PC-3 (cell line): ENCODE measurements at places on chromosomes 2 and 18.

DNA sequence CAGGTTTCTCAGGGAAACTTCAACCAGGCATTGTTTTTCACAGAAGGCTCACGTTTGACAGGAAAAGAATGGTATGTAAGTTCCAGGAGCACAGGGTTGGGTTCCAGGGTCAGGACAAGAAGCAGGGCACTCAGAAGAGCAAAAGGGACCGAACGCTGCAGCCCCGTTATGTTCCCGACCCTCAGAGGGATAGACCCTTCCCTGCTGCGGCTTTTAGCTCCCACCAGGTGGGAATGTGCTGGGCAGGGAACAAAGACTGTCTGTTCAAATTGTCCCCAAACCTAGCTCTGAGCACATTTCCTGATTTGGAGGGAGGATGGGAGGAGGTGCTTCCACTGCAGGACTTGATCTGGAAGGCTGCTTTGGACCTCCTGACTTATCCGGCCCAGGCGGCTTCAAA is 130.1 kb downstream of the RAB3GAP1 start:
- no peak for DNase-seq

DNA sequence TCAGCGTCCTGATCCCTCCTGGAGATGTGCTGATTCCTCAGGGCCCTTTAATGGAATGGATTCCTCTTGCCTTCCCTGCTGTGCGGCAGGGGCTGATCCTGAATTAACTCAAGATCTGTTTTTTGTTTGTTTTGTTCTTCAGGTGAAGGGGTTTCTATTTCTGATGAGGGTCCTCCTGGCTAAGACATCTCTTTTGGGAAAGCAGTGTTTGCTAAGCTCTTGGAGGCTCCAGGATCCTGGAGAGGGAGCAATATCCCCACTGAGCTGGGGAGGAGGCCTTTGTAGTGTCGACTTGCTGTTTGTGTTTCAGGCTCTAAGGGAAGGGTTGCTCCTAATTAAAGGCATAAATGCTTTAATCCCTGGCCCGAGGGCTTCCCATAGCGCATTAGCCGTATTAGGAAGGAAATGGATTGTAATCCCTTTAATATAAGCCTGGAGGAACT is 65.3 kb upstream of the FOXI3 start:
- no peak for DNase-seq

- DNase-seq: no peak
Measured at GRCh38 chr2:26590980-26591618, 50.1 kb downstream of the CIB4 start.

- DNase-seq: no peak
Measured at GRCh38 chr18:48521723-48522122, 17.1 kb upstream of the CTIF start.
